ENCODE measurements at places on chromosomes 6 and 20.

GRCh38 chr6:82869493-82869892 lies 196.1 kb downstream of the UBE3D start:
- DNase-seq: no peak

- no peak for DNase-seq
Observed at GRCh38 chr6:65191471-65191870, 515.6 kb downstream of the EYS start.

GRCh38 chr6:138592749-138593123 lies 93.4 kb upstream of the NHSL1 start:
- DNase-seq: no peak

GRCh38 chr20:17419479-17420041 lies 111.6 kb downstream of the BFSP1 start:
- DNase-seq: no peak

DNA sequence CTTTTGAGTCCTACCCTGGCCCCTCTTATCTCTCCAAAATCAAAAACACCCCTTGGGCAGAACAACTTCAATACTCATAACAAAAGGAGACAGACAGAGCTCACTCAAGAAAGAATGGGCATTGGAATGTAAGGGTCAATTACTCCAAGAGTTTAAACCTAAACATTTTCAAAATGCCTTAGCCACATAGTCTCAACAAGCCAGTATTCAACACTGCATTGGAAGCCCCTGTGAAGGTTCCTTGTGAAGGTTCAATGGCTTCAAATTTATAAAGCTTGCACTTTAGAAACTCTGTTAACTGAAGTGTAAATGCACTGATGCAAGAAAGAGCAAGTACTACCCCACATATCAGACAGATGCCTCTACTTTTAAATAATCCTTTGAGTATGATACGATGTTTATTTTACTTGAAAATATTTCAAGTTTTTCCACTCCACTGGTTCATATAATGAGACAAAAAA lies 139.1 kb upstream of the LAMP5 start:
- DNase-seq: no peak

DNA sequence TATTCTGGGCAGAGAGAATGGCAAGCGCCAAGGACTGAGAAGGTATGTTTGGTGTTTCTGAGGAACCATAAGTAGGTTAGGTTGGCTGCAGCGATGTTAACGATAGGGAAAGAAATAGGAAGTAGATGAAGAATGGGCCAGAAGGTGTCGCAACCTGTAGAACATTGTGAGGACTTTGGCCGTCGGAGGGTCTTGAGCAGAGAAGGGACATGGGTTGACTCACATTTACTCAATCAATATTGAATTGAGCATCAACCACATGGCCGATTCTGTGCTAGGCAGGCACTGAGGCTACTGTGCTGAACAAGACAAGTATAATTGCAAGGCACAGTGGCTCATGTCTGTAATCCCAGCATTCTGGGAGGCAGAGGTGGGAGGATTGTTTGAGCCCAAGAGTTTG lies 26.8 kb upstream of the RPN2 start:
- no peak for DNase-seq

Data from hypothalamus (tissue), 51 donors.